ENCODE measurements at places on chromosomes 16 and 17. TPM values are rescaled to one million over a fixed set of nuclear protein-coding genes. Genes with fewer than 3 reads are reported as not detected.
A peak's percentile ranks its signal among the peaks of the same experiment; 100 is the strongest.

COX6A2 gene
- not detected for total RNA-seq

GRCh38 chr17:44887971-44888954 lies 11.0 kb downstream of the EFTUD2 start:
- H3K4me1 ChIP-seq = no peaks in the 10 kb centered on the region
- H3K36me3 ChIP-seq = peaks cover 65% of the 10 kb centered on the region
- H3K27ac ChIP-seq = no peak overlapping the region
- H3K27me3 ChIP-seq = no peaks in the 10 kb centered on the region
- DNase-seq = peak; percentile 32
- no peak overlapping the region for H3K4me3 ChIP-seq

- peak; percentile 99 for DNase-seq
- H3K36me3 ChIP-seq = no peaks in the 10 kb centered on the region
- peak overlapping the region; percentile 98 for H3K27ac ChIP-seq
These were observed 762 bp upstream of the MED13 start for GRCh38 chr17:62065611-62066468.

DNA sequence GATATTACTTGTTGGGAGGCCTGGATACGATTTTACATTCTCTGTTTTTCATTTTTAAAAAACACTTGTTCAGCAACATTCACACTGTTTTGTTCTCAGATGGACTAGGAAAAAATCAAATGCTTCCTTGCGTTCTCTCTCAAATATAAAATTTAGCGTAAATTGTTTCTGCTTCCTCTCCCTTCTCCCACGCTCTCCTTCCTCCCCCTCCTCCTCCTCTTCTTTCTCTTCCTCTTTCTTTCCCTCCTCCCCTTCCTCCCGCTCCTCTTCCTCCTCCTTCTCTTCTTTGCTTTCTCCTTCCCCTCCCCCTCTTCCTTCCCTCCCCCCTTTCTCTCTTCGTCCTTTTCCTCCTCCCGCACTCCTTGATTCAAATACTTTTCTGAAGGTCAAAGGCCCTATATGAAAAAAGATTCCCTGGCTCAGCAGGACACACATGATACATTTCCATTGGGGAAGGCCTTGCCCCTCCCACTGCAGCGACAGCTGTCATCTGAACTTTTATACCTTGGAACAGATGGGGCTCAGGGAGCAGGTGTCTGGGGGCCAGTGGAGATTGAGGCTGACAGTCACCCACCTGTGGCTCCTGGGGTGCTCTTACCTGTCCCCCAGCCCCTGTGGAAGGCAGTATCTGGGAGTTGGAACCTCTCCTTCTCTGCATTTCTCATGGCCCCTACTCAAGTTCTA lies 99.4 kb upstream of the SDK2 start:
- H3K4me1 ChIP-seq = peaks cover 16% of the 10 kb centered on the region
- DNase-seq = no peak
- H3K27ac ChIP-seq = no peak overlapping the region

DNA sequence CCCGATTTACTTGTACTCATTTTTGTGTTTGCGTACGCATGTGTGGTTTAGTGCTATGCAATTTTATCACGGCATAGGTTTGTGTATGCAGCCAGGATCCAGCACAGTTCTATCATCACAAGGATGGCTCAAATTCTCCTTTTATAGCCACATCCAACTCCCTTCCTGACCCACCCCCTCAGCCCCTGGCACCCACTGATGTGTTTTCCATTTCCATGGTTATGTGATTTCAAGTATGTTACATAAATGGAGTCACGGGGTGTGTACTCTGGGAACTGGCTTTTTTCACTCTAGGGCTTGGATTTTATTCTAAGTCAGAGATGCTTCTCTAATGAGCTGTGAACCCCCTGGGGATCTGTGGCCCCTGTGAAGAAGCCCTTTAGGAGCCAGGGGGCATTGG lies 16.8 kb downstream of the IL4R start:
- H3K4me3 ChIP-seq = no peak overlapping the region
- peak overlapping the region; percentile 99 for H3K27ac ChIP-seq
- H3K27me3 ChIP-seq = no peaks in the 10 kb centered on the region
- DNase-seq = peak; percentile 57
- H3K36me3 ChIP-seq = peaks cover 18% of the 10 kb centered on the region
- peaks cover 98% of the 10 kb centered on the region for H3K4me1 ChIP-seq

DNA sequence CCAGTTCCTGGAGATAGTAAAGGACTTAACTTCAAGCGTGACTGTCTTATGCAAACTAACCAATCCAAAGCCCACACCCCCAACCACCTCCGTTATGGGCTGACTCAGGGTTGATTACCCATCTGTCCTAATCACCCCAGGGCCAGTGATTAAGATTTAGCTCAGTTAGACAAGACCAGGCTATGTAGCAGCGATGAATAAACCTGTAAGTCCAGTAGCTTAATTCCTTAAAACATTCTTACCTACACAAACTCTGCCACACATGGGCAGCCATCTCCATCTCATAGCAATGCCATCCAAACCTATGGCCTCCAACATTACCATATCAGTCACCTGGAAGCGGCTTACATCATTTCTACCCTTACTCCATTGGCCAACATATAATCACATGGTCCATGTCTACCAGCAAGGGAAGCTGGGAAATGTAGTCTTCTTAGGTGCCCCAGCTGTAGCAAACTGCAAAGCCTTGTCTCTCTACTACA lies 266.7 kb downstream of the SHISA9 start:
- no peak overlapping the region for H3K27ac ChIP-seq
- H3K36me3 ChIP-seq = no peaks in the 10 kb centered on the region
- no peaks in the 10 kb centered on the region for H3K4me1 ChIP-seq
- H3K4me3 ChIP-seq = no peak overlapping the region

ASPHD1 gene
- not detected for total RNA-seq

WSB1 gene
- 261 TPM for total RNA-seq

GRCh38 chr16:9050102-9050830 lies 41.2 kb upstream of the HAPSTR1 start:
- no peak for DNase-seq
- no peaks in the 10 kb centered on the region for H3K27me3 ChIP-seq

CACNG5 gene
- not detected for total RNA-seq

GRCh38 chr16:46929378-46930332 lies 43.8 kb downstream of the DNAJA2 start:
- no peak overlapping the region for H3K4me3 ChIP-seq
- DNase-seq = peak; percentile 75
- no peaks in the 10 kb centered on the region for H3K27me3 ChIP-seq
- H3K27ac ChIP-seq = no peak overlapping the region
- H3K36me3 ChIP-seq = peaks cover 5% of the 10 kb centered on the region

DNA sequence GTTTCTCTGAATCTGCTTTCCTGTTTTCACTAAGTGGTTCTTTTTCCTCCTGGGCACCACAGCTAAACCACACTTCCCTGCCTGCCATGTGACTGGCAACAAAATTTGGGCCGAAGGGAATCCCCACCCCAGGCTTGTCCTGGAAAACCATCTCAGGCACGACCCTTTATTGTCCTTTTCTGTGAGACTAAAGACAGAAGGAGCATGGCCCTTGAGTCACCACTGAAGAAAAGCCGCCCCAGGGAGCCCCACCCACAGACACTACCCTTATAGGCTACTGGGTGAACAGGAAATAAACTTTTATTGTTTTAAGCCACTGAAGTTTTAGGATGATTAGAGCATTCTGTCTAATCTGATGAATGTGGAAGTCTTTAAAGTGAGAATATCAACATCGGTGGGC lies 88.6 kb upstream of the BRD7 start:
- no peaks in the 10 kb centered on the region for H3K27me3 ChIP-seq
- H3K27ac ChIP-seq = no peak overlapping the region

AGRP gene
- total RNA-seq = 3.8 TPM

SCGB1C2 gene
- total RNA-seq = not detected

DNA sequence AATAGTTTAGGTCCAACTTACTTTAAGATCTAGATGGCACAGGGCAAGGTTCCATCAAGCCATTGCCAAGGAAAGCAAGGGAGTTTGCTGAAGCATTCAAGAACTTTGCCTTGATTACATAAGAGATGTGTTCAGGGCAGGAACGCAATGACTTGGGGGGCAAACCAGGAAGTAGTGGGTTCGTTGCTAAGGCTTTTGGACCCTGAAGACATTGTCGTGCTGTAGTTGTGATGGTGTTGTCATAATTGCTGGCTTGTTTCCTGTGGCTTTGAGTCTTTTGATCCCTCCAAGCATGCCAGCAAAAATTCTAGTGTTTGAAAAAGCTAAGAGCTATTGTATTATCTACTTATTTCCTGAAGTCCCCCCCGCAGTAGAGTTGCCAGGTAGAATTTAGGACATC lies 70.7 kb upstream of the HNF1B start:
- H3K4me1 ChIP-seq = no peaks in the 10 kb centered on the region
- no peak overlapping the region for H3K4me3 ChIP-seq
- H3K36me3 ChIP-seq = no peaks in the 10 kb centered on the region
- no peak for DNase-seq
- no peaks in the 10 kb centered on the region for H3K27me3 ChIP-seq

RAP1GAP2 gene
- 10.6 TPM for total RNA-seq

TMC8 gene
- total RNA-seq = 36.4 TPM

DNA sequence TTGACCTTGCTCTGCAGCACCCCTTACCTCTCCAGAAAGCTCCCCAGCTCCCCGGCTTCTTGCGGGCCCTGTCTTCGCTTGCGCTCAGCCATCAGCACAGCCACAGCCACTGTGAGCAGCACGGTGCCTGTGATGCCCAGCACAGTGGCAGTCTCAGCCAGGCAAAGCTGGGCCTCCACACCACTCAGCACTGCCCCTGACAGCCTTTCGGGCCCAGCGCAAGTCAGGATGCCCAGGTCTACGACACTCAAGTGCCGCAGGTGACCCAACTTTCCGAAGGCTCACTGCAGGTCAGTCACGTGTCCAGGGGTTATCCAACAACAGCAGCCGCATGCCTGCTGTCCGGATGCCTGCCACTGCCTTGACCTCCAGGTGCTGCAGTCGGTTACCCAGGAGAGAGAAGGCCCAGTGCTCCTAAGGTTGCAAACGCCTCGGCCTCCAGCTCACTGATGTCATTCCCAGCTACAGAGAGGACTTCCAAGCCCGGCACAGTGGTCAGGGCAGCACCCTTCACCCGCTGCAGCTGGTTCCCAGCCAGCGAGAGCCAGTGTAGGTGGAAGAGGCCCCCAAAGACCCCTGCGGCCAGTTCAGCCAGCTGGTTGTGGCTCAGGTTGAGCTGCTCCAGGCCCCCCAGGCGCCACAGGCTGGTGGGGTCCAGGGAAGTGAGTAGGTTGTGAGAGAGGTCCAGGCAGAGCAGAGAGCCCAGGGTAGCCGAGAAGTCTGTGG lies 8.9 kb upstream of the TMEM101 start:
- no peak for DNase-seq
- no peaks in the 10 kb centered on the region for H3K4me1 ChIP-seq
- no peak overlapping the region for H3K27ac ChIP-seq
- no peaks in the 10 kb centered on the region for H3K36me3 ChIP-seq
- no peaks in the 10 kb centered on the region for H3K27me3 ChIP-seq
- no peak overlapping the region for H3K4me3 ChIP-seq

DNA sequence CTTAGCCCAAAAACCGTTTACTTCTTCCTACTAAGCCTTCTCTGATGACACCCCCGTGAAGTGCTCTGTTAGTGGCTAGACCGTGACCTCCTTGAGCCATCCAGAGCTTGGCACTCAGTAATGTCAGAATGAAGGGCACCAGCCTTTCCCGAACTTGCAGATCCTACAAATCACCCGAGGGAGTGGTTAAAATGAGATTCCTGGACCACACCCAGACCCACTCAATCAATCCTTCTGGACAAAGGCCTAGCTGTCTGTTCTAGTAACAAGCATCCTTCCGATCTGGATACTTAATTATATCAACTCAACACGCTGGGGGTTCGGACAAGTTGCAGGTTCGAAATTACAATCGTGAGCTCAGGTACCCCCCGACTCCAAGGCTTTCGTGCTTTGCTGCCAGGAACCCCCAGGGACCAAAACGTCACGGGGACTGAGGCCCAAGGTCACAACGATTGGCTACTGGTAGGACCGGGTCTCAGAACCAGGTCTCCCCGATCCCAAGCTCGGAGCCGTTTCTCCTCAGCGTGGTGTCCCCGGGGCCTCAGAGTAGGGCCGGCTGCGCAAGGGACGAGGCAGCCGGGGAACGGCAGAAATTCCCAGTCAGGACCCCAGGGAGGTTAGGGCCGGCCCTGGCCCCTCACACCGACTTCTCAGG lies 527 bp downstream of the CIAPIN1 start:
- peak overlapping the region; percentile 86 for H3K27ac ChIP-seq
- H3K4me1 ChIP-seq = peaks cover 18% of the 10 kb centered on the region
- peak overlapping the region; percentile 92 for H3K4me3 ChIP-seq
- H3K36me3 ChIP-seq = no peaks in the 10 kb centered on the region
- H3K27me3 ChIP-seq = no peaks in the 10 kb centered on the region

GRCh38 chr16:16120044-16120381 lies 103.3 kb downstream of the ABCC6 start:
- no peak overlapping the region for H3K4me3 ChIP-seq
- DNase-seq = no peak
- H3K27ac ChIP-seq = no peak overlapping the region
- no peaks in the 10 kb centered on the region for H3K27me3 ChIP-seq
- peaks cover 12% of the 10 kb centered on the region for H3K4me1 ChIP-seq
- H3K36me3 ChIP-seq = peaks cover 43% of the 10 kb centered on the region

- peaks cover 10% of the 10 kb centered on the region for H3K4me1 ChIP-seq
- H3K27me3 ChIP-seq = no peaks in the 10 kb centered on the region
- H3K4me3 ChIP-seq = no peak overlapping the region
- H3K36me3 ChIP-seq = no peaks in the 10 kb centered on the region
- DNase-seq = peak; percentile 38
- H3K27ac ChIP-seq = no peak overlapping the region
These were observed 8.5 kb upstream of the ZC3H18 start for GRCh38 chr16:88561485-88562359.

SLFN5 gene
- 28.9 TPM for total RNA-seq

GRCh38 chr17:79916991-79917901 lies 78.0 kb upstream of the CBX4 start:
- DNase-seq = no peak
- no peak overlapping the region for H3K27ac ChIP-seq
- H3K4me3 ChIP-seq = no peak overlapping the region
- H3K27me3 ChIP-seq = no peaks in the 10 kb centered on the region
- no peaks in the 10 kb centered on the region for H3K36me3 ChIP-seq

HSD17B1 gene
- total RNA-seq = not detected

KRTAP4-1 gene
- total RNA-seq = not detected

GRCh38 chr16:81926036-81926435 lies 85.2 kb downstream of the SDR42E1 start:
- H3K4me3 ChIP-seq = no peak overlapping the region
- H3K27me3 ChIP-seq = no peaks in the 10 kb centered on the region
- peaks cover 66% of the 10 kb centered on the region for H3K36me3 ChIP-seq
- no peaks in the 10 kb centered on the region for H3K4me1 ChIP-seq
- H3K27ac ChIP-seq = no peak overlapping the region
- no peak for DNase-seq

DNA sequence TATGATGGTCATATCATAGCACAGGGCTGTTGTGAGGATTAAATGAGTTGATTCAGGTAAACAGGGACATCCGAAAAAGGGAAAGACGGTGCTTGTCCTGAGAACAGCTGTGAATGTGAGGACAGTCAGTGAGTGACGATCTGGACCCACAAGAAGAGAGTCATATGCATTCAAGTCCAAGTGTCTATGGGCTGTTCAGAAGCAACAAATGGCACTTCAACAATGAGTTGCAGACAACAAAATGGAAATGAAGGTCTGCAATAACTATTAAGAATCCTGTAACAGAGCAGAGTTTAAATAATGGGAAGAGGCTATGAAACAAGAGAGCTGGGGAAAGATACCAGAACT lies 100.3 kb downstream of the ADCY9 start:
- H3K4me1 ChIP-seq = peaks cover 39% of the 10 kb centered on the region
- H3K27ac ChIP-seq = no peak overlapping the region
- H3K4me3 ChIP-seq = no peak overlapping the region
- H3K27me3 ChIP-seq = no peaks in the 10 kb centered on the region
- no peak for DNase-seq
